ENCODE measurements at places on chromosomes 4 and X.

DNA sequence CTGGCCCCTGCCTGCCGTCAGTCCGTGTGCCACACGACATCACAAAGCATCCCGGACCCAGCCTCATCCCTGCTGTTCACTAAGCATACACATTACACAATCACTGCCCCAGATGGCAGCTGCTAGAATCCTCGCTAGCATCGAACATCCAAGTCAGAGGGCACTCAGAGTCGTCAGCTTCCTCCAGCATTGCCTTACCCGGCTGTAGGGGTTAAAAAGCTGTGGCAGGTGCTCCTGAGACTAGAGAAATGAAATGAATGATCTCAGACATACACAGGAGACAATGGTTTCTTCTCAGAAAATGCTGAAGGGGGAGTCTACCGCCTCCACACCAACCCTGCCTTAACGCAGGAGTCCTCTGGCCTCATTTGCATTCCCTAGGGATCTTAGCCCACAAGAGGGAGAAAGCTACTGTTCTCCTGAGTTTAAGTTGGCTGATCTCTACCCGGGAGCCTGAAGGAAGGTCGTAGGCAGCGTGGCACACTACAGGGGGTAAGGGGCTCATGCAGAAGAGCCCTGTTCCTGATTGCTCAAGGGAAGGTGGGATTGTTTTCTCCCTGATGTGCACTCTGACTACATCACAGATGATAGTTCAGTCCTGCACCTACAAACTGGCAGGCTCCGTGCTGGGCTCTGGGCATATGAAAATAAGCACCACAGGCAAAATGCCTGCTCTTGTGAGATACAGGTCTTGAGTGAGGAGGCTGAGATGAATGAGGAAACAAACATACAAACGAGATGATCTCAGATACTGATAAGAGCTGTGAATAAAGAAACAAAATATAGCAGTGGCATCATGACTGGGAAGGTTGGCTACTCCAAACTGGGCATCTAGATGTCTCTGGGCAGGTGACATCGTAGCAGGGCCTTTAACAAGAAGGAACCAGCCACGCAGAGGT lies 2.6 kb upstream of the KIAA0232 start:
- DNase-seq, result no peak

DNA sequence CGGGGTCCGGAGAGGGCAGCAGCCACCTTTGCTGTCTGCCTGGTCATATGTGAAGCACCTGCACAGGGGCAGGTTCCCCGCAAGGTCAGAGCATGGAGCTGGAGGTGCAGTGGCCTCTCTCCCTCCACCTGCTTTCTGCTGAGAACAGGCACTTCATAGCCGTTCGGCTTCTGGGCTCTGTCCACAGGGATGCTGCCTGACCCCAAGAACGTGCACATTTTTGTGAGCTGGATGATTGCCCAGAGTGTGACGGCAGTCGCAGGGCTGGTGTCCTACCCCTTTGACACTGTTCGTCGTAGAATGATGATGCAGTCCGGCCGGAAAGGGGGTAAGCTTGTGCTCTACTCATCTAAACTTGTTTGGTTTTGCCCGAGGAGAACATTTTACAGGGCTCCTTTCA lies 2.5 kb downstream of the SLC25A4 start:
- DNase-seq, result no peak

DNA sequence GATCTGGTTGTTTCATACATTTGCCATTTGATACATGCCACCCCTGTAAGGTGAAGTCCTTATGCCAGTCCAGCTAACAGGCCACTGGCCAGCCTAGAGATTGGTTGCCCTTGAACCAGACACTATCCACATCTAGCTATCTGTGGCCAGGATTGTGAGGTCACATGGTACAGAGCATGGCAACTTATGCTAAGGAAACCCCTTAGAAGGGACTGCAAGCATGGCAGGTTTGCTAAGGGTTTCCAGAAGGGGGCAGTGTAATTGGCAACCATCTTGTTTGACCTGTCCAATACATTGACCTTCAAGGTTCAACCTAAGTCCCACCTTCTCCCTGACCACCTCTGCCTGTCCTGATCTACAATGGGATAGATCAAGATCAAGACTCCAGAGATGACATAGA lies 47.5 kb downstream of the SMC1A start:
- DNase-seq, result no peak

DNA sequence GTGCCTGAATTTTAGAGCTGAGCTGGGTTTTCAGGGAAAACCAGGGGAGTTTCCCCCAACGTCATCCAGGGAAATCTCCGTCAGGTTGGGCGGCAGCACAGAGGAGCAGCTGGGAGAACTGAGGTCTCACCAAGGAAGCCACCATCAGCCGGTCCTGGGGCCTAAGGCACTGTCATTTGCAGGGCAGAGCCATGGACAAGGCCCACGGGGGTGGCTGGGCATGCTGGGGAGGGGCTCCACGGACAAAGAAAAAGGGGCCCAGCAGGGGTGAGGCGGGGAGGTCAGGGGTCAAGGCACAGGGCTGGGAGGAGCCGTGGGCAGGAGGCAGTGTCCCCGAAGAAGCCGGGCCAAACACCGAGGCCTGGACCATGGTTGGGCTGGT lies 109.8 kb downstream of the HMX1 start:
- no peak for DNase-seq

- DNase-seq, result no peak
These were observed 137.6 kb downstream of the NPNT start for GRCh38 chr4:106032851-106033286.

GRCh38 chrX:132442691-132443090 lies 46.1 kb downstream of the MBNL3 start:
- no peak for DNase-seq

- no peak for DNase-seq
These were observed 60.2 kb downstream of the MAOB start for GRCh38 chrX:43822014-43822413.

- DNase-seq, result no peak
These were observed 22.3 kb upstream of the RASGEF1B start for GRCh38 chr4:81494031-81494431.

DNA sequence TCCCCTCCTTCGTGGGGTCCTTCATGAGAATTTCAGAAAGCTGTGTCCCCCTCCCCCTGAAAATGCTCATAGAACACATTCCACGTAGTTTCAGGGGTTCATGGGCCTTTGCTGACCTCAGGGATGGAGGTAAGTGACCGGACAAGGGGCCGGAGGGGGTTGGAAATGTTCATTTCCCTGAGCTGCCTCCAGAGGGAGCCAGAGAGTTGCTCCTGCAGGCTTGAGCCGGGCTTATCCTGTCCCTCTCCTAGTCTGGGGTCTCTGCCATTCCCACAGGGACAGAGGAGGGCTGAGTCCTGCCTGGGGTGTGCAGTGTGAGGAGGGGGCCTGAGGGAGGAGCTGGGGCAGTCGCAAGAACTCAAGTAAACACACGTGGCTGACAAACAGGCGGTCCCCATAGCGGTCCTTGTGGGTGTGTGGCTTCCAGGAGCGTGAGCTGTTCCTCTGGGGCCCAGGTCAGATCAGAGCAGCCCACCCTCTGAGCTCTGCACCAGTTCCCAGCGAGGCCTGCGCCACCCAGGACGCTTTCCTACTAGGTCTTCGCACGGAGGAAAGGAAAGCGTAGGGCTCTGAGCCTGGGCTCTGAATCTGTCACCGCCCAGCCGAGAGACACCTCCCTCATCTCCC lies 62.5 kb downstream of the WFS1 start:
- DNase-seq, result no peak

- DNase-seq, result peak; percentile 66
These were observed 88.6 kb upstream of the TRIM2 start for GRCh38 chr4:153115322-153116290.

- DNase-seq, result no peak
These were observed 9.4 kb upstream of the RHOH start for GRCh38 chr4:40187386-40187906.

DNA sequence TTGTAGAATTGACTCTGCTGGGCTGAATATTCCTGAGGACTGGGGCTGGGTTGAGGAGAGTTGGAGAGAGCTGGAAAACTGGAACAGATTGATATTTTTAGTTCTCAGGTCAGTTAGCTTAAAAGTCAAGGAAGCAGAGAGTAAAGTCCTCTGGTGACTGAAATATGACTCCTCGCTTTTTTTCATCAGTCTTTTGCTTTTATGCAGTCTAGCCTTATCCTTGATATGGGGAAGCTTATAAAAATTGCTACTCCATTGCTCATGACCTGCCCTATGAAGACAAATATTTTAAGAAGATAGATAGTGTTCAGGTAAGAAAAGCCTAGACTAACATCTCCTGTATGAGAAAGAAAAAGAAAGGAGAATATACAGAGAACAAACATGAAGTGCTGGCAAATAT lies 152.7 kb downstream of the C4orf33 start:
- DNase-seq, result no peak

GRCh38 chr4:82713856-82714255 lies 84.7 kb downstream of the SCD5 start:
- no peak for DNase-seq

DNA sequence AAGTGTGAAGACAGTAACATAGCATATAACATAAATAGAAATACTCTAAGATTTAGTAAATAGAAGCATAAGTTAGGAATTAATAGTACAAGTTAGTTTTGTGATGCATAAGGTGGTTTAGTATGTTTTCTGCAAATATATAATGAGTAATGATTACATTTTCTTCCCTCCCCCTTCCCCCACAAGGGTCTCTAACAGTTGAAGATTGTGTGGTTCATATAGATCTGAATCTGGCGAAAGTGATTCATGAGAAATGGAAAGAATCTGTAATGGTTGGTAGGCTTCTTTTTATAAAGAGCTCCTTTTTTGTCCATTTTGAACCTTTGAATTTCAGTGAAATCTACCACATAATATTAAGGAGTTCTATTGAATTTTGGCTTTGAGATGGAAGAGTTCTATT lies 66.3 kb downstream of the N4BP2 start:
- no peak for DNase-seq

DNA sequence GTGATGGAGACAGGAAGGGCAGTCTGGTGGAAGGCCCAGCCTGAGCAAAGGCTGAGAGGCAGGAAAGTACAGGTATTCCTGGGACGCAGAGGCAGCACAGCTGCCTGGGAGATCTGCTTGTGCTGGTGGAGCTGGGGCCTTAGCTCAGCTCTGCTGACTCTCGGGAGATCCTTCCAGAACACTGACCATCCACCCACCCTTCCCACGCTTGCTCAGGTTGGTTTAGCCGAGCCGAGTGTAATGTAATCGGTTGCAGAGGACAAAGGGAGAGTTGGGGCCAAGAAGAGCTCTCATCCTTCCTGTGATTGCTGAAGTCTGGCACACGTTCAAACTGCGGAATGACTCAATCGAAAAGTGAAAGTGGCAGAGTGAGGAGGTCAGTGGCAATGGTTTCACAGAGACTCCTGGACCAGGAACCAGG lies 43.1 kb upstream of the GPR78 start:
- no peak for DNase-seq

DNA sequence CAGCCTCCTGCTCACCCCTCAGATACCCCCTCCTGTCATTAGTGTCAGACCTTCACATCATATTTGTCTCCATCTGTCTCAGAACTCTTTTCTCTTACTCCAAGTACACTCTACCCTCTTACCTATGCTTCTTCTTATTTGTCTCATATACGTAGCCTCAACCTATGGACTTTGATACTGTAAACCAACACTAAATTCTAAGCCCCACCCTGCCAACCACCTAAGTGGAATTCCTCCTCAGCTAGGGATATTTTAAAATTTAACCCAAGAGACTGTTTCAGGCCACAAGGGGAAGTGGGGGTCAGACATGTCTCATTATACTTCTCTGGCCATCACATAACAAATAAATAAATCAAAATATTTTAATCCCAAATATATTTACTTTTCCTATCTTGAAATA lies 778.1 kb upstream of the GRID2 start:
- no peak for DNase-seq

DNA sequence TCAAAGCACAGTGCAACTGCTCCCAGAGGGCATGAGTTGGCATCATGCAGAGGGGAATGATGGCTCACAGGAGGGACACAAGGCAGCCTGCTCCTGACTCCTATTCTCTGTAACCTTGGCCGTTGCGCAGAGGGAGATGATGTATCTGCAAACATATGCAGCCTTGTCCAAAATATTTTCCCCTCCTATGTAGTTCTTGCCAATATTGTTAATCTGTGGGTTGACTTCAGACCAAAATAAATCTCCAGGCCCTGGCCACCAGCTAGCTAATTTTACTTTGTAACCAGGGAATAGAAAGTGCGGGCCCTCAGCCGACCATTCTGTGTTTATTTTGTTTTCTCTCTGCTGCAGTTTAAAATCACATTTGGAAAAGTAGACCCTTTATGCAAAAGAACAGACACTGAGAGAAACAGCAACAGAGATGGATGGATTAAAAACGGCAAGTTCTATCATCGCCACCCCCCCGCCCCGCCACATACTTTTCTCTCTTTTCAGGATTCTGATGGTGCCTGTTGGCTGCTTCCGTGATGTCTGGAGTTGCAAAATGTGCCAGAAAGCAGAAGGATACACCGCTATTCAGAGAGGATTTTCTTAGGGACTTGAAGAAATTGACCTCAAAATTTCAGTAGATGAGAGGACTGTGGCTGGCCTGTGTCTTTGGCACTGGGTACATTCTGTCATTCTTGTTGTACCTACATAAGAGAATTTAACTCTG lies 185.3 kb upstream of the BCOR start:
- DNase-seq, result no peak

DNA sequence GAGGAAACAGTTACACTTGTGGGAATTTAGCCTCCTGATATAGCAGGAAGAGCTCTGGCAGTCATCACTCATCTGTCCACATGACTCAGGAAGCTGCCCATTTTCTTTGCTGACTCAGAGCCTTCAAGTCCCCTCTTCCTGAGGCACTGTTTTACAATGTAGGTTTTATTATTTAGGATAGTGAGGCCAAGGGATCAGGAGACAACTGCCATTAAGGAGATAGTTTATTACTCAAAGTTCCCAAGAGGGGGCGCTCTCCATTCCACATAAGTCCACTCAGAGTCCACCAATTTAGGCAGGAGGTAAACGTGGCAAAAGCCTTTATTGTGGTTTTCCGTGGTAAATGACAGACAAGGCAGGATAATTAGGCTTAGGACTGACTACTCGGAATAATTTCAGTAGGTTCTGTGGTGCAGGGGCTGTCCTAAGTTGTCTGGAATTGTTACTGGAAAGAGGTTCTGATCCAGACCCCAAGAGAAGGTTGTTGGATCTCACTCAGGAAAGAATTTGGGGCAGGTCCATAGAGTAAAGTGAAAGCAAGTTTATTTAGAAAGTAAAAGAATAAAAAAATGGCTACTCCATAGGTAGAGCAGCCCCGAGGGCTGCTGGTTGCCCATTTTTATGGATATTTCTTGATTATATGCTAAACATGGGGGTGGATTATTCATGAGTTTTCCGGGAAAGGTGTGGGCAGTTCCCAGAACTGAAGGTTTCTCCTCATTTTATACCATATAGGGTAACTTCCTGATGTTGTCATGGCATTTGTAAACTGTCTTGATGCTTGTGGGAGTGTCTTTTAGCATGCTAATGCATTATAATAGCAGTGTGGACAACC lies 96.0 kb upstream of the RAB40AL start:
- no peak for DNase-seq

- no peak for DNase-seq
These were observed 8.7 kb downstream of the GAB1 start for GRCh38 chr4:143345356-143345755.

DNA sequence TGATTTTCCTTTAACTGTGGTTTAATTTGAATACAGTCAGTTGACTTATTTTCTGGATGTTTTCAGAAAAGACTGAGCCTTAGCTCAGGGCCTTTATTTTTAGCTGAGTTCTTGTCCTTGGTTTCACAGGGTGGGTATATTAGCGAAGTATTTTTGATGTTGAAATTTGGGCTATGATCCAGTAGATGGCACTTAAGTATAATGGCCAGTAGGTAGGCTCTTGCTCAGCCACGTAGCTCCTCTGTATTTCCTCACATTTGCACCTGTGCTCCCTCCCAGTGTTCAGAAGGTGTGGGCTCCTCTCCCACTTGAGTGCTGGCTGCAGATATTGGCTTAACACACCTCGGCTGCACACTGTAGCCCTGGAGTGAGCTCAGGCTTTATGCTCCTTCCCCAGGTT lies 549.9 kb upstream of the AMOT start:
- no peak for DNase-seq
